Chondrocyte (in vitro differentiated cells): ENCODE measurements at places on chromosomes 5 and 9. TPM values are rescaled to one million over a fixed set of nuclear protein-coding genes. Genes with fewer than 3 reads are reported as not detected.

DNA sequence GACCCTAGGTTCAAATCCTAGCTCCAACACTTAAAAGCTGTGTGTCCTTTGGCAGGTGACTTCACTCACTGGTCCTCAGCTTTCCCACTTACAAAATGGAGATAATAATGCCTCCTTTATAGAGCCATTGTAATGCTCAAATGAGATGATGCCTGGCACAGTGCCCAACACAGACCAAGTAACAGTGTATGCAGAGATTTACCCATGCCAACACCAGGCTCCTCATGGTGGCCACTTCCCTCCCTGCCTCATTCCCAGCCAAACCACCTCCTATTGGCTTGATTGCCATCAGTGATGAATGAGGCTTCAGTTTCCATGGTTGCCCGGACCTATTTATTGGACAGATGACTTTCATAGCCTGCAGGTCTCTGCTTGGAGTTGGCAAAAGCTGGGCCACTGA, 469.4 kb downstream of the CDK5RAP2 start:
- peaks cover 24% of the 10 kb centered on the region for H3K27me3 ChIP-seq
- no peaks in the 10 kb centered on the region for H3K36me3 ChIP-seq

DNA sequence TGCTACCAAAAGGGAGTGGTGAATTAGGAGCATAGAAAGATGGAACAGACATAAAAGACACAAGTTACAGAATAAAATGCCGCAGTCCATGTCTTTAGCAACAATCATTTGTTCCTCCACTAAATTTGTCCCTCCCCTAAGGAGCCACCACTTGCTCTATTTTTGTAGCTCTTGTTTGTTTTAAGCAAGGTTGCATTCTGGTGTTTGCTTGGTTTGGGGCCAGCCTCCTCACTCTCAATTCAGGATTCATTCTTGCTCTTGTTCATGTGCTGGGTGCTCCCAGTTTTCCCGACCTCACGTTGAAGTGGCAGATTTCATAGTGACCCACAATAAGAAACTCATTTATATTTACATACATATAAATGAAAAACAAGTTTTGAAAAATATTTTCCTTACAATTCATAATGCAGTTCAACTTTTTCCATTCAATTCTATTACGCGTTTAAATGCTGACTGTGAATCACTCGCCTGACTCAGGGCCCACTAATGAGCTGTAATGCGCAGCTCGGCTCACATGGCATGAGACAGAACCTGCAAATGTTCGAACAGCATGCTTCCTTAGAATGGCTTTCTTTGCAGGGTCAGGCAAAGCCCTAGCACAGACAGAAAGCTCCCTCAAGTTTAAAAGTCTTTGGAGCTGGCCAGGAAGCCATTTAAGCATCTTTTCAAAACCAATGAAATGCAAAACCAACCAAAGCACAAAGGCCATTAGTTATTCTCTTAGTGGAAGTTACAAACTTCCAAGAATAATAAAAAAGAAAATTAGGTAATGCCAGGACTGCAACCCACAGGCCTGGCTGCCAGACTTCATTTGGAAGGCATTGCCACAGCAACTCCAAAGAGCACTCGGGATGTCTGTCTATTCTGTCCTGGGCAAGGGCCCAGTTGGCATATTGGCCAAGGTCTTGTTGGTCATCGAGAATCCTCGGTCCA, 41.7 kb downstream of the RETREG1 start:
- H3K36me3 ChIP-seq: no peaks in the 10 kb centered on the region
- H3K27me3 ChIP-seq: peaks cover 1% of the 10 kb centered on the region
- peak overlapping the region; percentile 19 for H3K27ac ChIP-seq
- no peak for DNase-seq
- H3K4me1 ChIP-seq: peaks cover 15% of the 10 kb centered on the region

DNA sequence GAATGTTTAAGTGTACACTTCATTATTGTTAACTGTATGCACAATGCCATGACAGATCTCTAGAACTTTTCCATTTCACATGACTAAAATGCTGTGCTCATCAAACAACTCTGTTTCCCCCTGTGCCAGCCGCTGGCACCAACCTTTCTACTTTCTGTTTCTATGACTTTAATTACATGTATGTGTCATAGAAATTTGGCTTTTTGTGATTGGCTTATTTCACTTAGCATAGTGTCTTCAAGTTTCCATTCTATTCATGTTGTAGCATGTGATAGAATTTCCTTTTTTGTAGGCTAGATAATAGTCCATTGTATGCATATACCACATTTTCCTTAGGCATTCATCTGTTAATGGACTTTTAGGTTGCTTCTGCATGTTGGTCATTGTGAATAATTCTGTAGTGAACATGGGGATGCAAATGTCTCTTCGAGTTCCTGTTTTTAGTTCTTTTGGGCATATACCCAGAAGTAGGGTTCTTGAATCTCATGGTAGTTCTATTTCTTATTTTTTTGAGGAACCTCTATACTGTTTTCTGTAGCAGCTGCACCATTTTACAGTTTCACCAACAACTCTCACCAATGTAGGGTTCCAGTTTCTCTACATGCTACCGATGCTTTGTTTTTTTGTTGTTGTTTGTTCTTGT, 184.4 kb upstream of the DMRT1 start:
- no peak overlapping the region for H3K4me3 ChIP-seq
- H3K36me3 ChIP-seq: no peaks in the 10 kb centered on the region
- H3K4me1 ChIP-seq: peaks cover 5% of the 10 kb centered on the region
- no peak overlapping the region for H3K27ac ChIP-seq
- DNase-seq: no peak

- H3K27ac ChIP-seq: no peak overlapping the region
- H3K4me3 ChIP-seq: no peak overlapping the region
- peaks cover 3% of the 10 kb centered on the region for H3K27me3 ChIP-seq
- H3K36me3 ChIP-seq: peaks cover 2% of the 10 kb centered on the region
- no peak for DNase-seq
These were observed 46.0 kb upstream of the COL15A1 start for GRCh38 chr9:98897745-98898144.

DNA sequence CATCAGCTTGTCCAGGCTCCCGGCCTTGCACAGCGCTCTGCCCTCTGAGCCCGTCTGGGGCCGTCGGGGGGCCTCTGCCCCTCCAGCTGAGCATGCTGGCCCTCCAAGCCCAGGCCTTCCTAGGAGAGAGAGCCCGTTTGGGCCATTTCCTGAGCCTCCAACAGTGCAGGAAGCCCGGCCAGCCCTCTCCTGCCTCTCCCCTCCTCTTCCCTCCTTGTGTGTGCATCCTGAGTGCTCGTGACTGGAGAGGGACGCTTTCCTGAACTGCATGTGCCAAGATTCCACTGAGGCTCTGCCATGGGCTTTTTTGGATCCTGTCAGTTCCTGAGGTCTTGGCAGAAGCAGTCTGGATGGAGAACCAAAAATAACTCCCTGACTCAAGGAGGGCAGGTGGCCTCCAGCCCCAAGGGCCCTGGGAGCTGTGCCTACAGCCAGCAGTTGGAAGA, 15.6 kb downstream of the OLFM1 start:
- H3K27ac ChIP-seq: no peak overlapping the region
- DNase-seq: no peak
- peaks cover 4% of the 10 kb centered on the region for H3K4me1 ChIP-seq
- H3K27me3 ChIP-seq: peaks cover 40% of the 10 kb centered on the region

DNA sequence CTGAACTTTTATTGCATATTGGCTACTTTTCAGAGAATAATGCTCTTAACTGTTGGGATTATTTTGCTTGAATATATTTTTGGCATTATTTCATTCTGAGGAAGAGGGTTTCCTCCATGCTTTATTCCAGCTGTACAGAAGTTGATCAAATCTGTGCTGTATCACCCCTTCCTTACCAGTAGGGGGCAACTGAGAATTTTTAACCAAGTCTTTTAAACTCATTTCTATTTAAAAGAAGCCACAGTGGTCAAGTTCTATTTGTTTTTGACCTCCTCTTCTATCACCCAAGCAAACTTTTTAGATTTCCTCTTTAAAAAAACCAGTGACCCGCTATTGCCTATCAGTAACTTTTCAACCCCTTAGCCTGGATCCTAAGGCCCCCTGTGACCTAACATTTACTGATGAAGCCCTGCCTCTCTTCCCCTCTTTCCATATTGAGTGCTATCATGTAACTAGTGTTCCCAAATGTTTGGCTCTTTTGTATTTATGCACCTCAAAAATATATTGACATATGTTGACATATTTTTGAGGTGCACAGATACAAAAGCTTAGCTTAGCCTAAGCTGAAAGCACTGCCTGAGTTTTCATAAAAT, 80.6 kb downstream of the FBXO4 start:
- no peak overlapping the region for H3K4me3 ChIP-seq
- H3K27me3 ChIP-seq: peaks cover 6% of the 10 kb centered on the region
- DNase-seq: no peak
- no peaks in the 10 kb centered on the region for H3K4me1 ChIP-seq
- no peaks in the 10 kb centered on the region for H3K36me3 ChIP-seq
- H3K27ac ChIP-seq: no peak overlapping the region

DNA sequence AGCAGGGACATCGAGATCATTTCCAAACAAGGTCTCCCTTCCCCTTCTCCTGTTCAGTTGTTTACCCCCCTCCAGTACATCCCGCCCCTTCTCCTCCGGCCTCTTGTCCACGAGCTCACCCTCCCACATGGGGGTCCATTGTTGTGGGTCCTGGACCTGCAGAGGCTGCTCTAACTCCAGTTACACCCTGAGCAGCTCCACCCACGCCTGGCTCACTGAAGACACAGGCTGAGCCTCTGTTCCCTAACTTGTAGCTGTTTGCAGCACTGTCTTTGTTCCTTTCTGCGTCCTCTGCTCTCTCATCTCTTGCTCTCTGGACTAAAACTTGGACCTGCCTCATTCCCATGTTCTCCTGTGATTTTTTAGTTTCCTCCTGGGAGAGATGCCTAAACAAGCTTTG, 377.5 kb downstream of the MED10 start:
- no peaks in the 10 kb centered on the region for H3K4me1 ChIP-seq
- no peak for DNase-seq
- no peak overlapping the region for H3K4me3 ChIP-seq
- H3K36me3 ChIP-seq: no peaks in the 10 kb centered on the region

- H3K4me3 ChIP-seq: no peak overlapping the region
- peak overlapping the region; percentile 29 for H3K27ac ChIP-seq
- no peak for DNase-seq
- no peaks in the 10 kb centered on the region for H3K27me3 ChIP-seq
- peaks cover 34% of the 10 kb centered on the region for H3K4me1 ChIP-seq
These were observed 190.3 kb downstream of the TMEM167A start for GRCh38 chr5:82886911-82887310.

DNA sequence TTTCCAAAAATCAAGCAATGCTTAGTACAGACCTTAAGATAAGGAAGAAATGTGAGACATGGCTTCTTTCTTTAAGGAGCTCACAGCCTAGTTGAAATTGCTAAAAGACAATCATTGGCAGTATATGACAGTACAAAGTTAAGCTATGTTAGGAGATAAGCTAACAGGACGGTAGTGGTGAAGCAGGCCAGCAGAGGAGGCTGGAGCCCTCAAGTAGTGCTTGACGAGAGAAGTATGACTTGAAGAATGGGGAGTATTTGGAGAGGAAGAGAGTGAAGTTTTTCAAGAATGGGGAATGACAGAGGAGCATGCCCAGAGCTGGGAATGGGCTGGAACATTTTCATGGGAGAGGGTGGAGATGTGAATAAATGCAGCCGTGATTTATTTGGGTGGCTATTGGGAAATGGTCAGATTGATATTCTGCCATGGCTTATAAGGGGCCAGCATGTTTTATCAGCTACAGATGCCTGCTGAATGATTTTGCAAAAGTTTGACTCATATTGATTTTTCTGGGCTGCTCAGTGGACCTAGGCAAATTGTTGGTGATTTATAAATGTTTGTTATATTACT, 43.7 kb downstream of the LURAP1L start:
- H3K27ac ChIP-seq: peak overlapping the region; percentile 99
- peaks cover 81% of the 10 kb centered on the region for H3K4me1 ChIP-seq

GRCh38 chr5:6715271-6715670, 2.0 kb downstream of the TENT4A start:
- peaks cover 1% of the 10 kb centered on the region for H3K36me3 ChIP-seq
- no peak for DNase-seq
- peak overlapping the region; percentile 79 for H3K4me3 ChIP-seq
- peaks cover 65% of the 10 kb centered on the region for H3K4me1 ChIP-seq
- no peaks in the 10 kb centered on the region for H3K27me3 ChIP-seq
- no peak overlapping the region for H3K27ac ChIP-seq

GRCh38 chr9:137385061-137385655, 37.8 kb downstream of the EXD3 start:
- H3K4me3 ChIP-seq: no peak overlapping the region
- H3K4me1 ChIP-seq: no peaks in the 10 kb centered on the region
- no peaks in the 10 kb centered on the region for H3K27me3 ChIP-seq
- H3K27ac ChIP-seq: no peak overlapping the region
- peaks cover 3% of the 10 kb centered on the region for H3K36me3 ChIP-seq

- peak overlapping the region; percentile 94 for H3K27ac ChIP-seq
- no peak for DNase-seq
- H3K36me3 ChIP-seq: peaks cover 1% of the 10 kb centered on the region
- H3K4me1 ChIP-seq: peaks cover 76% of the 10 kb centered on the region
- H3K4me3 ChIP-seq: no peak overlapping the region
These were observed 143.0 kb downstream of the GOLPH3 start for GRCh38 chr5:32031089-32031488.

DNA sequence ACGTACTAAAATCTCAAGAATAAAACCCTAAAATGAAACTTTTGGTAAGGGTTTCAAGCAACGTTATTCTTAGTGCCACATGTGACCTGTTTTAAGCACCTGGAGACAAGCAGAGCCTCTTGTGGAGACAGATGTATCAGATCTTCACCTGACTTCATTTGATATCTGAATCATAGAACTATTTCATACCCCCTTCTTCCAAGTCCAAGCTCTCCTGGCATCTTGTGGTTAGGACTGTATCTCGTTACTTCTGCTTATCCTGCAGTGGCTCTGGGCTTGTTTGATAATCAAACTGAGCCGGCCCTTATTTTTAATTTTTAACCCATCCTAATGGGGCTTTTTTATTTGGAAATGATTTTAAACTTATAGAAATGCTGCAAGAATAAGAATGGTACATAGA, 11.1 kb upstream of the FSD1L start:
- DNase-seq: no peak
- H3K36me3 ChIP-seq: no peaks in the 10 kb centered on the region
- no peak overlapping the region for H3K4me3 ChIP-seq
- peaks cover 18% of the 10 kb centered on the region for H3K4me1 ChIP-seq

DNA sequence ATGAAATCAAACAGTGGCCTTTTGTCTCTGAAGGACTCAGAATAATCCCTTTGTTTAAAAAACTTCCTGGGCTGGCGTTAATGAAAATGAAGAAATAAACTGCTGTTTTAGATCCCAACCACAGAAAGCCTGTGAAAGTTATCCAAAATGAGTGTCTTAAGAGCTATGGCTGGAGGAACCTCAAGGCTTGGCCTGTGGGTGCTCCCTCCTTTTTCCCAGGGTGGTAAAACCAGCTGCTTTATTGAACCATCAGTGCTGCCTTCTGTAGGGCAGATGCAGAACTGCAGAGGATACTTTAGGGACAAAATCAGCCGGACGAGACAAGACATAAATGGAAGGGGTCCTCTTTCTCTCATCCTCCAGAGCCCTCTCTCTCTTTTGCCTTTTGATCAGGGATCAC, 100.9 kb downstream of the SMARCA2 start:
- H3K27me3 ChIP-seq: no peaks in the 10 kb centered on the region
- H3K27ac ChIP-seq: no peak overlapping the region
- H3K4me3 ChIP-seq: no peak overlapping the region
- H3K4me1 ChIP-seq: peaks cover 22% of the 10 kb centered on the region
- no peak for DNase-seq

- H3K4me3 ChIP-seq: peak overlapping the region; percentile 78
- peaks cover 58% of the 10 kb centered on the region for H3K27me3 ChIP-seq
- H3K4me1 ChIP-seq: peaks cover 21% of the 10 kb centered on the region
- H3K27ac ChIP-seq: no peak overlapping the region
- DNase-seq: peak; percentile 72
These were observed 1.6 kb downstream of the TSLP start for GRCh38 chr5:111072949-111073682.

ENTREP1 gene
- total RNA-seq: 3.6 to 4.7 TPM (median 3.8 TPM) in 3 replicates

NR4A3 gene
- 0.34 to 1.3 TPM (median 1.2 TPM) in 3 replicates for total RNA-seq

TAF11L5 gene
- total RNA-seq: not detected in 3 replicates

ENHO gene
- total RNA-seq: 0.97 to 1.6 TPM (median 1.3 TPM) in 3 replicates

PURA gene
- total RNA-seq: 13.3 to 18.1 TPM (median 16.7 TPM) in 3 replicates

CNTFR gene
- 0.12 TPM in 1 of 3 replicates, not detected in the others for total RNA-seq
